HTR-8/SVneo (cell line): ENCODE measurements at places on chromosomes 5 and 9.

GRCh38 chr5:171010086-171010485 is 148.3 kb downstream of the RANBP17 start:
- DNase-seq: no peak

DNA sequence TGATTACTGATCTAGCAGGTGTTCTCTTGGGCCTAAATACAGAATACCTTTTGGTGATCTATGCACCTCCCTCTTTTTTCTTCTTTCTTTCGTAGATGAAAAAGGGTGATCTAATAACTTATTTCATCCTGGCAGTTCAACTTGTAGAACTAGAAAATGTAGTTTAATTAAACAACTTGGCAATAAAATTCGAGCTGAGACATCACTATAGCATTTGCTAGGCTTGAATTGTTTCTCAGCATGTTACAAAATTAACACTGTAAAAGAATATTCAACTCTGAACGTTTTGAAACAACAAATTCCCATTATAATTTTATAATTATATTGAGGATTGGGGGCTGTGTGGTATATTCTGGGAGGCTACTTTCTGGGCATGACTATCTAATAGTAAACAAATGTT is 19.5 kb downstream of the SMIM15 start:
- DNase-seq: no peak

- DNase-seq: no peak
Observed at GRCh38 chr5:117779171-117779570, 1204.5 kb upstream of the SEMA6A start.

DNA sequence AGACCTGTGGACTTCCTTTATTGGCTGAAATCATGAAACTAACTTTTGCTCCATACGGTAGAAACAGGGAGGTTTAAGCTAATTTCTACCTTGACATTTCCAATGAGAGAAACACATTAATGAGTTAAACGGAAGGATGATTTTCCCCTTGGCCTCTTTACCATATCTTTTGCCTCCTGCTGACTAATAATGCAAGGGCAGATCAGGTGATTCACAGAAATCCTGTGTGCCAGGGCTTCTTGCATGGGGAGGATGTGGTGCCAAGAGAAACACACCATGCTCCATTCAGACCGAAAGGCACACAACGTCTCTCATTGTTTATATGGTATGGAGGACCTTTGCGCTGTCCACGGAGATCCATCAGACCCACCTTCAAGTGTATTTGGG is 17.4 kb upstream of the PRLR start:
- DNase-seq: no peak

DNA sequence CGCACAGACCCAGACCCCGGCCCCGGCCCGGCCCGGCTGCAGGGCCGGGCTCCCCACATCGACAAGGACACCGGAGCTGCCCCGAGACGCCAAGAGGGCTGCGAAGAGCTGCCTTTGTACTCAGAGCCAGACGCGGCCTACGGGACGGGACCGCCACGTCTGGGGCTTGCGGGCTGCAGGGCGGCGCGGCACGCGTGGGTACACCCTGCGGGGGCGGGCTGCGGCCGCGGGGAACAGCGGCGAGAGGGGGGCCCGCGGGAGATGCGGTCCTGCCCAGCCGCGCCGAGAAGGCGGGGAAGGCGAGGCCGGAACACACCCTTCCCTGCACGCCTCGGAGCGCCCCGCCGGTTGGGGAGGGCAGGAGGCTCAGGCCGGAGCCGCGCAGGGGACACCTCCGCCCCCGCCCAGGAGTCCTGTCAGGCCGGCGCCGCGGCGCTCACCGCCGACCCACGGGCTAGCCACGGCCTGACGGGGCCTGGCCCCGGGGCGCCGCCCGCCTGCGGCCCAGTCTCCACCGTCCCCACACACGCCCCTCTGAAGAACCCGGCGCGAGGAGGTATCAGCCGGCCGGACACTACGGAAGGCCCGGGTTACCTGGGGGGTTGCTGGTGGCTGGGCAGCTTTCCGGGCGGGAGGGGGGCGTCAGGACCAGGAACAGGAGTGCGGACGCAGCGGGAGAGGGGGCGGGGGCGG is 478 bp downstream of the RAB14 start:
- DNase-seq: peak; percentile 8
